ENCODE measurements at places on chromosomes 2 and 18. TPM values are rescaled to one million over a fixed set of nuclear protein-coding genes. Genes with fewer than 3 reads are reported as not detected.

Gene OTX1
- total RNA-seq = not detected

DNA sequence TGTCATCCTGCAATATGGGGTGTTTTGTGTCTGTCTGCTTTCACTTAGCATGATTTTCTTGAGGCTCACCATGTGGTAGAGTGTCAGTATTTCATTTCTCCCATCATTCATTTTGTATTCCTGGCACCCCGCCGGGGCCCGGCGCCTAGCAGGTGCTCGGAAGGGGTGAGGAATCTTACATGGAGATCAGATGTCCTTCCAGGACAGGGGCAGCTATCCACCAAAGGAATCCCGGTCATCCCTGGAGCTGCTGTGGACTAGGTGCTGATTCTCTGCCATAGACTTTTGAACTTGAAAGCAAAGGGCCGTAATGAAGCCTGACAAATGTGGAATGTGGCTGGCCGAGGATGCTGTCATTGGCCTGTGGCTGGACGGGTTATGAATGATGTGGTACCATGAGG is 2.4 kb downstream of the PRELID3A start:
- no peak for DNase-seq

DNA sequence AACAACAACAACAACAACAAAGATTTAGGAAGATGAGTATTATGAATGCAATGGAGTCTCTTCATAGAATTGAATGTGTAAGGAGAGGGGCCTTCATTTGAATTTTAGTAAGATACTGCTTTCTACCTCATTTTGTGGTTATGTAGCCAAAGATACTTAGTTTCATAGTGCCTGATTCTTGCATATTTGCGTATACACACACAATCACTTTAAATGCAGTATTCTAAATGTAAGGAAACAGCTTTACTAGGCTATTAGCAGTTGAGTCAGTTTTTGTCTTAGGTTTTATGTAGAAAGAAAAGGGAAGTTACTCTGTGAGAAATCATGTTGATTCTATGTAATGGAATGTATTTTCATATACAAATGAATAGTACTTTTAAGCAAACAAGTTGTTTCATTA is 80.5 kb downstream of the HAUS1 start:
- DNase-seq = no peak

DNA sequence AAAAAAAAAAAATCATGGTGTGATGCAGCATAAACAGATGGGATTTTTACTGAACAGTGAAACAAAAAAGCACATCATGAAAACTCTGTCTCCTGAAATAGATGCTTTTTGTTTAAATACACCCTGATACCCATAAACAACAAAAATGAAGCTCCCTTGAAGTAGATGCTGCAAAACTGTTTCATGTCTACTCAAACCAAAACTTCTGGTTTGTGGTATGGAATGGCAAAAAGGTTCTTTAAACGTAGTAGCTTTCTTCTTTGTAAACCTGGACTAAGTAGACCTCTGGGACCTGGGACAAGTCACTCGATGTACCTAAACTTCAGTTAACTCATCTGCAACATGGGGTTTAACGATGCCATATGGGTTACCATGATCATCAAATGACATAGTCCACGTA is 64.4 kb upstream of the RAPH1 start:
- DNase-seq = no peak

Gene HNMT
- 61.6 TPM for total RNA-seq

DNA sequence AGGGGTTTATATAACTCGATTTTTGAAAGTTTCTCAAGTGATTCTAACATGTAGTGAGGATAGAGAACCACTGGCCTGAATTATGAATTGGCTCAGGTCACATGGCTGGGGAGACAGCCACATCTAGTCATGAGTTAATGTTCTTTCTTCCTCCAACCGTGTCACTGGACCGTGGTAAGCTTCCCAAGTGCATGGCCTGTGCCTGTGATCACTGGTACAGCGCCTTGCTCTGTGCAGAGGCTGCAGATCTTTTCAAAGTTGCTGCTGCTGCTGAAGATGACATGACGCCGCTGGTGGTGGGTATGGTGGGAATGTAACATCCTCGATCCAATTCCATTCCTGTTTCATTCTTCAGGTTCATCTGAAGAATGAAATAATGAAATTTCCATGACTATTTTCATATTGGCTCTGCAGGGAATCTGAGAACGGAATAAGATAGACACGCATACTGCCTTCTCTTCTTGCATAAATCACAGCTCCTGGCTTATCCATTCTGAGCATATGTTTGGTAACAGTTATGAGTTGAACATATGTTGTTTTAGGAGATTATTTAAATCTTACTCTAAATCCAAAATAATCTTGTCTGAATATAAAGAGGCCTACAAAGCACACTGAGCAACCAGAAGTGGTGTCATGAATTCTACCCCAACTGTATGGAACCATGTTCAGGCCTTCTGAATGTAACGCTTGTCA is 100.5 kb upstream of the THSD7B start:
- no peak for DNase-seq

DNA sequence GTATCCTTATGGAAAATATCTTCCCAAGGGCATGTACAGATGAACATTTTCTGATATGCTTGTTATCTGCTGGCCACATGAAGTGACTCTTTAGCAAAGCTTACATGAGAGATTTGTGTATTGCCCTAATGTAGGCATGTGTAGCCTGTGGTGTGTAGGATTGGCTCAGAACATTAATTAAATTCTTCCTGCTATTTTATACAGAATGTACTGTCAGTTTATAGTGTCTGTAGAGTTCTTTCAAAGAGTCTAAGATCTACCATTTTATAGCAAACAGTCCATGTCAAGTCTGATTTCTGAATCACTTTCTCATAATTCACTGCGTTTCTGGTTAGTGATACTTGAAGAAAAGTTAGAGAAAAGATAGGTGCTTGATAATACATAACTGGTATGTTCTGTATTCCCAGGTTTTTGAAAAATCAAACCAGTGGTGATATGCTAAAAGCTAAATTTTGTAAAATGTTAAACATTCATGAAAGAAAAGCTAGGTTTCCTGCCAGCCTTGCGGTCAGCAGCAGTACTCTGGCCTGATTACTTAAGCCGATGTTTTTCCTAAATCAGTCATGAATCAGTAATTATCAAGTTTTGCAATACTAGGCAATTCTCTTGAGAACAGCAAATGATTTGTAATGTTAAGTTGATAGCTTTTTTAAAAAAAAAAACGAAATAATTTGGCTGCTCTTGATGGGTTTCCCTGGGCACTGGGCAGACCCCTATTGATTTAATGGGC is 30.9 kb upstream of the EFEMP1 start:
- DNase-seq = no peak

- DNase-seq = no peak
Measured at GRCh38 chr2:151905963-151906632, 77.9 kb upstream of the ARL5A start.

DNA sequence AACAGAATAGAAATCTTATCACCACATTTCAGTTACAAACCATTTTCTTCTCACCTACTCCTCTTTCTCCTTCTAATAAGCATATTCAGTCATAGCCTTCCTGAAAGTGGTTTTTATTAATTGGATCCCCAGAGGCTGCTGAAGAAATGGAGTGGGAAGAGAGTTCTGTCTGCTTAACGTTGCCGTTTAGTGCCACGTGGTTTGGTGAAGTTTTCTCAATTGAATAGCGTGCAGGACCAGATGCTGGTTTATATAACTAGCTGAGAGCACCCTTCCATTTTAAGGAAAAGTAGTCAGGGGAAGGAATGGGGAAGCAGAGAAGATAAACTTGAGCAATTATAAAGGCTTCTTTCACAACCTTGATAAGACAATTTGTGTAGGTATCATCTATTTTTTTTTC is 318.7 kb downstream of the PTH2R start:
- DNase-seq = no peak

GRCh38 chr2:103028181-103028580 is 266.4 kb downstream of the TMEM182 start:
- peak; percentile 14 for DNase-seq

GRCh38 chr2:209074711-209075110 is 349.1 kb upstream of the MAP2 start:
- DNase-seq = no peak

Gene FMNL2
- total RNA-seq = 81.1 TPM

GRCh38 chr2:197399887-197400540 is 34.8 kb downstream of the SF3B1 start:
- DNase-seq = no peak

- DNase-seq = no peak
Measured at GRCh38 chr2:23554054-23554697, 169.2 kb downstream of the KLHL29 start.

DNA sequence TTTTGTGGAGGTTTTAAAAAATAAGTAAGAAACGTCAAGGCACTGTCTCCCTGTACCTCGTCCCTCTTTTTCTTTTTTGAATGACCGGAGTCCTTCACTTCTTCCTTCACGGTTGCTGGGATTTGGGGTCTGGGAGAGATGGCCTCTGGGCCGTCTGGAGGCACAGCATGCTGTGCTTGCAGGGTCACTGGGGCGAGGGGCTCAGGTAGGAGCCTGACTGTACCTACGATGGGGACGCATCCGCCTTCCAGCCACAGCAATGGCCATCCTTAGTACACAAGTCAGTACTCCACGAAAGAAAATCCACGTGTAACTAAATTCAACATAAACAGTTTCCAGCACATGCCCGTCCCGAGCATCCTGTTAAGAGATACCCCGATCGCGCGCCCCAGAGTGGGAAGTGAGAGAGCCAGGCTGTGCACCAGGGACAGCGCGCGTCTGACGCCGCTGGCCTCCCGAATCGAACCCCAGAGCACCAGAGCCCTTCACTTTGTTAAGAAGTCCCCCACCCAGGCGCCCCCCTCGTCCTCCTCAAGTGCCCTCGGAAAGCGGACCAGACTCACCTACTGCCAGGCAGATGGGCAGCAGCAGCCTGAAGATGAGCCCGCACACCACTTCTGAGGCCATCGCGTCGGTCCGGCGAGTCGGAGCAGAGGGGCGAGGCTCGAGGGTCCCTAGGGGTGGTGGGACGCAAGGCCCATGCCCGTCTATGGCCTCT is 1.2 kb downstream of the PIEZO2 start:
- no peak for DNase-seq

Gene L3MBTL4
- 11.5 TPM for total RNA-seq

Gene RAB17
- 1.1 TPM for total RNA-seq

- no peak for DNase-seq
Measured at GRCh38 chr2:136086253-136087016, 31.5 kb downstream of the CXCR4 start.

Gene CNTNAP5
- 32.9 TPM for total RNA-seq

Gene GFPT1
- total RNA-seq = 31.2 TPM

- no peak for DNase-seq
Measured at GRCh38 chr2:220006152-220006621, 378.8 kb downstream of the SLC4A3 start.

Gene ADCYAP1
- 5.0 TPM for total RNA-seq

DNA sequence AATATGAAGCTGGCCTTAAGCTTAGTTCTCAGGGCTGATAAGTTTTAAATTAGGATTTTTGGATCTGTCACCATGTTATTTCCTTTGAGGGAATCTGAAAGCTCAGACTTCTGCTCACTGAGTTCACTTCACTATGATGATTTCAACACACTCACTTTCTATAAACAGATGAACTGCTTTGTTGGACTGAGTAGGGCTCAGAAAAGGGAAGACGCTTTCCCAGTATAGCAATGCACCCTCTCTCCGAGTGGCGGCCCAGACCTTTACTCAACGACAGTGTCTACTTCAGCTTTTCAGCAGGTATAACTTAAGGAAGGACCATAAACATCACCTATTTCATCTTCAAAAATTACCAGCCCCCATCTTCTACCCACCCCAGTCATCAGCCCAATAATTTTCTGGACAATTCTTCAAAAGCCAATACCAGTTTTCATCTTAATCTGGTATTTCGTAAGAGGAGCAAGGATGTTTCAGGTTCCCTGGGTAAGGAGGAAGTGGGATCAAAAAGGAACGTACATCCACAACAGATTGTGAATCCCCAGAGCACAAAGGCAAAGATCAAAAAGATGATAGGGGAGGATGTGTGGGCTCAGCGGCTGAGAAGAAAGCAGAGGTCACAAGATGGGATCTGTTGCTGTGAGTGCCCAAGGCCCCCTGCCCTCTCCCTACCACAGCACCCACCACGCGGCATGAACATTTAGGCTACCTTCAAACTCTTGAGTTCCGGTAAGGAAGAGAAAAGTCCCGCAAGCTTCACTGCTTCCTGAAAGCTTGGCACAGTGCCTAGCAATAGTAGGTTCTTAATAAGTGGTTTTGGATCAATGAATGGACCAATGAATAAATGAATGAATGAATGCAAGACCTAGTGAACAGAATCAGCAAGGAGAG is 41.9 kb downstream of the LPIN2 start:
- DNase-seq = no peak

DNA sequence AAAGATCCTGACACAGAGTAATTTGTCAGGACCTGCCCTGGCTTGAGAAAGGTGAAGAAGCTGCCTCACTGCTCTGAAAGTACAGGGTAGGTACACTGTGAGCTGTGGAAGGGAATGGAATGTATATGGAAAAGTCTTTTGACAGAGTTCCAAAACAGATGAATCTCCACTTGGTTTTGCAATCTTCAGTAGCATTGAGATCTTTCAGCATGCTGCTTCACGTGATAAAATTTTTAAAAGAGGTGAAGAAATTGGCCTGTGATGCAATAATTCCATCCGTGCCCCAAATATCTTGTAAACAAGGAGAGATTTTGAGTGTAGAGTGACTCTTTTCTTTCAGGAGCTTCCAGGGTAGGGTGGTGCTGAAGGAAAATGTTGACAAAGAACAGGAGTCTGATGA is 123.1 kb downstream of the OSR1 start:
- no peak for DNase-seq

GRCh38 chr18:64100116-64100922 is 48.6 kb downstream of the LINC00305 start:
- no peak for DNase-seq

Gene KCNJ13
- total RNA-seq = 10.1 TPM

- DNase-seq = no peak
Measured at GRCh38 chr2:233062946-233063268, 2.8 kb downstream of the INPP5D start.

DNA sequence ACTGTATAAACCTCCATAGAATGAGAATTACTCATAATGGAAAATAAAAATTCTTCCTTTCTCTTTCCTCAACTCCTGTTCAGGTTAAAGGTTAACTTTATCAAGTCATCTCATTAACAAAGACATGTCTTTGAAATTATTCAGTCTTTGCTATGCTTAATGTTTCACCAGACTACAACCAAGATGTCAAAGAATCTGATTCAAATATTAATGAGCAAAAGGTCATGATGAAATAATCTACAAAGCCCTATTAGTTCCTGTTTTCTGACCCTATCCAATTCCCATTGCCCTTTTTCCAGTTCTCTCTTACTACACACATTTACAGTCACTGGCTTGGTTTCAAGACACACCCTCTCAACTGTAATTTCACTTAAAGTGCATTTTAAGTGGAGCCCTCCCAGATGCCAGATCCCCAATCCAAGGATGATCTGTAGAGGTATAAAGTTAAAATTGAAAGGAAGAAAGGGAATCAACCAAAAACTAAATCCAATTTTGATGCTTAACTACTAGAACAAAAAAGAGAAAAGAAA is 246.9 kb upstream of the CYP26B1 start:
- DNase-seq = no peak

- DNase-seq = no peak
Measured at GRCh38 chr2:119216994-119217393, 6.6 kb upstream of the STEAP3 start.

Gene GREB1L
- 7.9 TPM for total RNA-seq

Gene PAX8
- 3.7 TPM for total RNA-seq

Gene ABCB11
- 0.66 TPM for total RNA-seq
